ENCODE measurements at places on chromosomes 4 and X. TPM values are rescaled to one million over a fixed set of nuclear protein-coding genes. Genes with fewer than 3 reads are reported as not detected.

- H3K4me1 ChIP-seq, result no peaks in the 10 kb centered on the region
- H3K4me3 ChIP-seq, result no peak overlapping the region
- no peaks in the 10 kb centered on the region for H3K36me3 ChIP-seq
- no peaks in the 10 kb centered on the region for H3K27me3 ChIP-seq
- DNase-seq, result no peak
- no peak overlapping the region for H3K27ac ChIP-seq
These were observed 175.8 kb upstream of the TECRL start for GRCh38 chr4:64584981-64585557.

DNA sequence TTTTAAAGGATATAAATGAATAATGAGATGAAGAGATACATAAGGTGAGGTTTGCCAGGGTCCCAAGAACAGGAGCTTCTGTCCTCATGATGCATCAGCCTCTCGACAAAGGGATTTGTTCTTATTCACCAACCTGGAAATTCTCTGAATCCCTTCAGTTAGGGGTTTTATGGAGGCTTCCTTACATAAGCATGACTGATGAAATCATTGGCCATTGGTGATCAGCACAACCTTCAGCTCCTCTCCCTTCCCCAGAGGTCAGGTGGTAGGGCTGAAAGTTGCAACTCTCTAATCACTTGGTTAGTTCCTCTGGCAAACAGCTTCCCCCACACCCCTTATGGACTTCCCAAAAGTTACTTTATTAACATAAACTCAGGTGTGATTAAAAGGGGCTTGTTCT is 222.0 kb downstream of the SPRY1 start:
- no peak overlapping the region for H3K4me3 ChIP-seq
- peaks cover 38% of the 10 kb centered on the region for H3K4me1 ChIP-seq
- H3K36me3 ChIP-seq, result no peaks in the 10 kb centered on the region
- DNase-seq, result no peak
- no peak overlapping the region for H3K27ac ChIP-seq

DNA sequence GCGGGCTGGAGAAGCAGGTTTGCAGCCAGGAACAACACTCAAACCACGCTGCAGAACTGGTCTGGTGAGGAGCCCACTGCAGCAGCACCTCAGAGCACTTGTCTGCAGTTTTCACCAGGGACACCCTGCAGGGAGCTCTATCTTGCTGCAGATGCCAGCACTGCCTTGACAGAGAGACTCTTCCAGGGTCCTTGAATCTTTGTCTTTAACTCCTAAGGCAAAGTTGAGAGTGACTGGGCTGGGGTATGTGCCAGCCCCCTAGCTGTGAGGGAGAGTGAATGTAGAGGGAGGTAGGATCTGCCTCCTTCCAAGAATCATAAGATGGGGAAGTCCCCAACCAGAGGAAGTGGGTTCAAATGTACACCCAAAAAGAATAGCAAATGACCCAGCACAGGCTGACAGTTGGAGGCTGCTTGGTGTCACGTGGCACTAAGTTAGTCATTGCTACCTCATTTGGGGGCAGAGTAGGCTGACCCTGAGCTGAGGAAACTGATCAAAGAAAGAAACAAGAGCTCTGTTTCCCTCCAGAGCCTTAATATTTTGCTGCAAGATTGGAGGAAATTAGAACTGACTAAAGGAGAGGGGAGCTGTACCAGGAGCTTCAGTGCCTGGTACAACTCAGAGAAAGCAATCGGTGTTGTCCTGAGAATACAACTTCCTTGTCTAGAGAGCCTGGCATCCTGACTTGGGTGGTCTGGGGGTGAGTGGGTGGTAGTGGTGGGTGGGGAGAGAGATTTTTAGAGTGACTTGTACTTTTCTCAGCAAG is 28.2 kb upstream of the HUWE1 start:
- H3K27me3 ChIP-seq, result no peaks in the 10 kb centered on the region
- H3K36me3 ChIP-seq, result no peaks in the 10 kb centered on the region
- no peak overlapping the region for H3K27ac ChIP-seq
- H3K4me1 ChIP-seq, result no peaks in the 10 kb centered on the region

DNA sequence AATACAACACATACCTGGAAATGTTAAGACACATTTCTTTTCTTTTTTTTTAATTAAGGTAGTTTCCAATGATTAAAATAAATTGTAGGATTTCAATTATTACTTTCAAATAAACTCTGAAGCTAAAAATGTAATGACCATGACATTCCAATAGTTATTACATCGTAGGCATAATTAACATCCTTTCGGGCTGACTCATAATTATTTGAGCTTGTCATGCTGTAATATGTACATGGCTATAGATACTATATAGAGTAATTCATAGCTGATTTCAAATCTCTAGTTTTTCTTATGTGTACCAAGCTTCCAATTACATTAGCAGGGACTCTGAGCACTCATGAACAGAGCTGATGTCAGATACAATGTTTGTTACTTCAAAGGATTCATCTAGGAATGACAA is 125.7 kb upstream of the GABRG1 start:
- H3K36me3 ChIP-seq, result no peaks in the 10 kb centered on the region
- no peaks in the 10 kb centered on the region for H3K27me3 ChIP-seq
- no peaks in the 10 kb centered on the region for H3K4me1 ChIP-seq
- H3K4me3 ChIP-seq, result no peak overlapping the region

DNA sequence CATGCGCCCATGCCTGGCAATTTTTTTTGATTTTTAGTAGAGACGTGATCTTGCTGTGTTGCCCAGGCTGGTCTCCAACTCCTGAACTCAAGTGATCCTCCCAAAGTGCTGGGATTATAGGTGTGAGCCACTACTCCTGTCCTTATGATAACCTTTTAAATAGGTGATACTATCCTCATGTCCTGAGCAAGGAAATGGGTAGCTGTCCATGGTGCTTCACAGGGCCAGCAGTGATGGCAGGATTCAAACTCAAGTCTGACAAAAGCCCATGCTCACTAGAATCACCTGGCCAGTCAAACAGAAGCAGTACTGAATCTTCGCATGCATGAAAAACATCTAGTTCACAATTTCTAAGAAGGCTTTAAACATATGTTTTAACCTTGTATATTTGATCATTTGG is 235.1 kb downstream of the NR3C2 start:
- no peak for DNase-seq
- no peak overlapping the region for H3K27ac ChIP-seq
- peaks cover 54% of the 10 kb centered on the region for H3K4me1 ChIP-seq

Gene ITGB1BP2
- 91.7 TPM for total RNA-seq

Gene RTL9
- 0.56 TPM for total RNA-seq

GRCh38 chr4:86264241-86264640 is 95.6 kb downstream of the MAPK10 start:
- no peaks in the 10 kb centered on the region for H3K27me3 ChIP-seq
- H3K27ac ChIP-seq, result no peak overlapping the region
- no peak for DNase-seq

Data from heart right ventricle (tissue), 16 donors.